ENCODE measurements at places on chromosomes 3 and 15. TPM values are rescaled to one million over a fixed set of nuclear protein-coding genes. Genes with fewer than 3 reads are reported as not detected.

Gene PTX3
- 172 TPM for total RNA-seq

Gene ITPKA
- 0.66 TPM for total RNA-seq

Gene MYLK
- total RNA-seq: 17.2 TPM

Gene SLC26A6
- total RNA-seq: 34.8 TPM

Gene RTP3
- total RNA-seq: not detected

Gene ULK3
- 36.0 TPM for total RNA-seq

Gene ITIH4
- 2.4 TPM for total RNA-seq

DNA sequence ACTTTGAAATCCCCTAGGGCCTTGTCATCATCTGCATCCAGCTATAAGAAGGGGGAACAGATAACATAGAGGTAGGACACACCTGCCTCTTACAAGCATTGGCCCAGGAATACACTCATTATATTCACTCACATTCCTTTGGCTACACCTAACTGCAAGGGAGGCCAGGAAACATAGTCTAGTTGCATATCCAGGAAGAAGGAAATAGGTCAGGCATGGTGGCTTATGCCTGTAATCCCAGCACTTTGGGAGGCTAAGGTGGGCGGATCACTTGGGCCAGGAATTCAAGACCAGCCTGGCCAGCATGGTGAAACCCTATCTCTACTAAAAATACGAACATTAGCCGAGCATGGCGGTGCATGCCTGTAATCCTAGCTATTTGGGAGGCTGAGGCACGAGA lies 48.8 kb downstream of the GTPBP8 start:
- DNase-seq: no peak

GRCh38 chr15:29311696-29312095 lies 42.1 kb upstream of the NSMCE3 start:
- no peak for DNase-seq

GRCh38 chr3:52532838-52533622 lies 627 bp downstream of the NT5DC2 start:
- DNase-seq: no peak

- no peak for DNase-seq
These were observed 13.3 kb downstream of the COL7A1 start for GRCh38 chr3:48581621-48582481.

DNA sequence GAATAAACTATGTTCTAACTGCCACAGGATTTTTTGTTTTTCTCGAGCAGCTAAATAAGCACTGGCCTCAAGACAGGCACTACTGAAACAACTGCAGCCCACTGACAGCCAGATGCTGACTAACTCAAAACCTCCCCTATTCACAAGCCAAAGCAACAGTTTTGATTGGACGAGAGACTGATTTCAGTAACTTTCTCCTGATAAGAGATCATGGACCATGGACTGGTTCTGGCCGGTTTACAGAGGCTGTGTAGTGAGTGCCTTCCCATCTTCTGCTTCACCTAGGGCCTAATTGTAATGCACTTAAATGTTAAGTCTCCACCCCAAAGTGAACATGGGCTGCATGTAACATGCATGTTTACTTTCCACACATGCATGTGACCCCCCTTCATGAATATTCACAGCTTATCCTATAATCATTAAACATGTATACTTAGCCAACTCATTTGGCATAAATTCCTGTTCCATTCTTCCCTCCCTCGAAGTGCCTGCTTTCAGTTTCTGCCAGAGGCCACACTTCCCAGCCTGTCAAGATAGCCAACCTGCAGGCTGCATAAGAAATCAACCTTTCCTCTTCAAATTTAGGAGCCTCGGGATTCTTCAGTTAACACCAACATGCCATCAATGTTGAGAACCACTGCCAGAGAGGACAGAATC lies 108.2 kb downstream of the ULK4 start:
- DNase-seq: no peak

DNA sequence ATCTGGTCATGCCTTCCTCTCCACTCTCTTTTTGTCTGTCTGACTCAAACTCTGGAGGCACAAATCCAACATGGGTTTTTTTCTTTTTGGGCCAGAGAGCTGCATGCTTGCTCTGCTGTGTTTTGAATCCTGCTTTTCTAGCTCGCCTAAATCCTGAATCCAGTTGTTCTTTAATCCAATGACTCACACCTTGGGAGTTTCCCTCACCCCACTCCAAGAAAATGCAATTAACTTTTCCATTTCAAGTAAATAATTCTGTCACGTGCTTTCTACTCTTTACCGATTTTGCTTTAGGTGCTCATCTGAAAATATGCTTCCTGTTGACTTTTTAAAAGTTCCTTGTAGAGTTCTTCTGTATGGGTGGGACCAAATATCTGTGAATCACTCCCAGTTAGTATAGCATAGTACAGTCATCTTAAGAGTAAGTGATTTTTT lies 47.6 kb downstream of the SLMAP start:
- DNase-seq: peak; percentile 94

DNA sequence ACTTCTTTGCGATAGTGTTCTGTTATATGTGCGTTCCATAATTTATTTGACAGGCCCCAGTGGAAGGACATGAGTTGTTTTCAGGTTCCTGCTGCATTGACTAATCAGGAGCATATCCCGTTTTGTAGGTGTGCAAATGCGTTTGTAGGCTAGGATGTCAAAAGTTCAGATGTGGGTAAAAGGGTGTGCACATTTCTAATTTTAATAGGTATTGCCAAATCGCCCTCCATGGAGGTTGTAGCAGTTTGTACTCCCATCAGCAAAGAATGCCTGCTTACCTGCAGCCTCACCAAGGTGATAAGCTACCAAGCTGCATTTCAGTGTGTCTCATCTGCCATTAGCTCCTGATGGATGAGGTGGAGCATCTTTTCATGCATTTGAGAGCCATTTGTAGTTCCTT lies 36.3 kb downstream of the KLF13 start:
- no peak for DNase-seq

GRCh38 chr3:126287536-126288241 lies 69.5 kb downstream of the KLF15 start:
- DNase-seq: peak; percentile 46

DNA sequence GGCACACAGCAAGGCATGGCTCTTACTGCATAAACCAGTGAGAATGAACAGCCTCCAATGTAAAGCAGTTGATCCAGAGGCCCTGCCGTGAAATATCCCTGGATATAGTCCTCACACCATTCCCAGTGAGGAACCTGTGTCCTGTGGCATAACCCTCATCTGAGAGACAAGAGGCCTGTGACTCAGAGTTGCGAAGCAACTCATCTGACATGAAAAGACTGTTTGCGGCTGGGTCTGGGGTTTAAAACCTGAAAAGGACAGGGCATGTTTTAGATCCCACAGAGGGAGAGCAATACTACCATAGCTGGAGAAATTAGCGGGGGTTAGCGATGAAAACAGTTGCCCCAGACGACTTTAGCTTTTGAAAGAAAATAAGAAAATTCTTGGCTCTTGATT lies 165.3 kb upstream of the BHLHE40 start:
- DNase-seq: no peak

DNA sequence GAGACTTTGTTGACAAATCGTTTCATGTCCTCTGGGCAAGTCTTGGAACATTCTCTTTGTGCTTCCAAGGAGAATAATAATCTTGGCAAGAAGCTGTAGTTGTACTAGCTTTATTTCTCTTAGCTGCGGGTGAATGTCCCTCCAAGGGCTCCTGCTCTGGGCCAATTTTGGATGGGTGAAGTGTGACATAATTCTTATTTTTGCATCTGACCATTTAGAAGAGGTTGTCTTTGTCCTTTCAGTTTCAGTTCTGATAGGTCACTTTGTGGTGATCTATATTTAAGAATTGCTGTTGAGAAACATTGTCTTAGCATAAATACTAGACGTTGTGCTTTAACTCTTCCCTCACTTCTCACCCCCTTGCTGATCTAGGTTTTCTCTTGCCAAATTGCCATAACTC lies 164.8 kb upstream of the RORA start:
- DNase-seq: no peak

- no peak for DNase-seq
These were observed 4.7 kb upstream of the CALML4 start for GRCh38 chr15:68209735-68210408.

DNA sequence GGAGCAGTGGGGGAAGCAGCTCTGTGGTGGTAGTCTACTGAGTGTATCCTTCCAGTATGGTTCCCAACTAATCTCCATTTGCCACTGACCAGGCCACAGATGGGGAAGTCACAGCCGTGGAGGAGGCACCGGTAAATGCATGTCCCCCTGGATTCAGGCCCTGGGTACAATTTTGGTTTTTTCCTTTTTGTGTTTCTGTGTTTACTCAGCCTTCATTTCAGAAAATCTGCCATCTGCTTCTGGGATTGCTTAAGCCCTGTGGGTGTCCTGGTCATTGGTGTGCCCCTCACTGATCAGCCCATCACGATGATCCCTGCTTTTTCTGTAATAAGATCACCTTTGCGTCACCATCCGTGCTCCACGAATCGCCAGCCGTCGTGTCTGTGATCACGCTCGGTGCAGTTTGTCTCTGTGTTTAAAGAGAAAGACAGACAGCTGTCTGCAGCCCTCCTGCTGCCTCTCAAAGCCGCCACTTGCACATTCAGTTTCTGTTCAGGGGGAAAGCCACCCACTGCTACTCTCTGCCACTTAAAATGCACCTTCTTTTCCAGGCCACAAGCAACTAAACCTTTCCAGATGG lies 68.9 kb downstream of the DNASE1L3 start:
- no peak for DNase-seq

- peak; percentile 95 for DNase-seq
These were observed 52.1 kb downstream of the TGFBR2 start for GRCh38 chr3:30658328-30659052.

DNA sequence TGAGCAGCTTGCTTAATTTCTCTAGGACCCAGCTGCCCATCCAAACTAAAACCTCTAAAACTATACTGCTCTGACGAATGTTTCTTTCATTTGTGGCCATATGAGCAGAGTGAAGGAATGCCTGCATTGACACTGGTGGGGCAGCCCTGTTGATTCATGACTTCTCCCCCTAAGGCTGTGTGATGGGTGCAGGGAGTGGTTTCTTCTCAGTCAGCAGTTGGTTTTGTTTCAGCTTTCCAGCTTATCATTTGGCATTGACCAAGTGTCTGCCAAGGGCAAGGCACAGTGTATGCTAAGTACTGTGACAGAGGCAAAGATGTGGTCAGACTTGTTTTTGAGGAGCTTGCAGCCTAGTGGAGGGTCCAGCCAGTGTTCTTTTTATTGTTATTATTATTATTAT lies 4.7 kb downstream of the ABHD6 start:
- no peak for DNase-seq

- DNase-seq: no peak
These were observed 301.2 kb upstream of the ARHGEF26 start for GRCh38 chr3:153820035-153820434.

GRCh38 chr3:154571553-154572226 lies 141.7 kb upstream of the GPR149 start:
- DNase-seq: no peak

GRCh38 chr15:95629503-95630168 lies 700.9 kb upstream of the NR2F2 start:
- no peak for DNase-seq

Data from endothelial cell of umbilical vein (primary cell).